ENCODE measurements at places on chromosomes 6 and 20.

- DNase-seq, result no peak
Observed at GRCh38 chr6:27777614-27778355, 134.4 kb downstream of the OR2B2 start.

DNA sequence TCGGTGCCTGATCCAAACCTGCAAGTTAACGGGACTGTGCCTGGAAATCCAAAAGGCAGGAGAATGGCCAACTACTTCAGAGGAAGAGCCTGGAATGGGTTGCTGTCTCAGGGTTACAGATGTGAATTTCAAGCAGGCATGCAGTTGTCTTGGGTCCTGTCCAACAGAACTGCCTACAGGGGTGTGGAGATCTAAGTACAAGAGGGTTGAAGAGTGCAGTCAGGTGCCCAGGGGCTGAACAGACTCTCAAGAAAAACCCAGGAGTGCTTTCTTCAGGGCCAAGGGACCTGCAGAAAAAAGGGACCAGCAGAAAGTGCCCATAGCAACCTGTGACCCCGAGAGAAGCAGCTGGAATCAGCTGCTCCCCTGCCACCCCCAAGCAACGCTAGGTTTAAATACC is 71.0 kb downstream of the PREP start:
- DNase-seq, result no peak

GRCh38 chr20:56426026-56426425 is 14.0 kb downstream of the CASS4 start:
- no peak for DNase-seq

- DNase-seq, result no peak
Observed at GRCh38 chr6:33505548-33506370, 51.4 kb downstream of the ZBTB9 start.

DNA sequence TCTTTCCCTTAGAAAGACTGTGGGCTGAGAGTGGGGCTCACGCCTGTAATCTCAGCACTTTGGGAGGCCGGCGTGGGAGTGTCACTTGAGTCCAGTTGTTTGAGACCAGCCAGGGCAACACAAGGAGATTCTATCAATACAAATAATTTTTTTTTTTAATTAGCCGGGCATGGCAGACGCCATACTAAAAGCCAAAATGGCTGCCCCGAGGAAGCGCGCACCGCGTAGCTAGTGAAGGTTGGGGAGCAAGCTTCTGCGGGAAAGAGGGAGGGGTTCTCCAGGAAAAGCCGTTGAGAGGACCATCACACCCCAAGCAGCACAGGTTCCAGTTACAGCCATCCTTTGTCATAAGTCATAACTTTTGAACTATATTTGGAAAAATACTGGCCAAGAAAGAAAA is 21.3 kb upstream of the PNRC1 start:
- no peak for DNase-seq
